ENCODE measurements at places on chromosomes 1 and 21.

- DNase-seq, result no peak
These were observed 501.5 kb downstream of the KIF26B start for GRCh38 chr1:245656189-245656717.

DNA sequence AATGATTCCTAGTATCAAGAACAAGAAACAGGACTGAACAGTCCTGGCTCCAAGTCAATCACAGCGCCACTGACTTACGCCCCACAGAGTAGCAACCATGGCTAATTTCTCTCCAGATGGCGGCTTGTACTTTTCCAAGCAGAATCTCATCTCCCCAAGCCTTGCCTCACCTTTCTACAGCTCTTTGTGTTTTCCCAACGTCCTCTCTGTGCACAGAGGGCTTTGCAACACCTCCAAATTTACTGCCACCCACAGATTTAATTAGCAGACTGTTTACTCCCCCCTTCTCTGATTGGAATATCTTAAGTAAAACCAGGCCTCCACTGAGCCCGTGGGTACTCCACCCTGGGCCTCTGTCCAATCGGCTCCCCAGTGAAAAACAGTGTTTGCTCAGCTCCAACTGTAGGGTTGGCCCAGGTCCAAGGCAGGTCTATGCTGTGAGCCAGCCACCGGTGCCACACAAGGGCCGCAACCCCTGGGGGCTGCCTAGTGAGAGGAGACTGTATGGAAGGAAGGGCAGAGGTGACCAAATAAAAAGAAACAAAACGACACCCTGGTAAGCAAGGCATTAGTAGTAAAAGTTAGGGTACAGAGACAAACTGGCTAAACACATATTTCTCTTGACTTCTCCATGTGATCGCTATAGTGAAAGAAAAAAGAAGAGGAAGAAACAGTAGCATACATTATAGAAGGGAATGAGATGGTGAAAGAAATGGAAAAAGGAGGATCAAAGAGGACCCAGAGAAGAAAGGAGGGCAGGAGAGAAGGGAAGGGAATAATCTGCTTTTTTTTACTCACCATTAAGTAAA, 128.4 kb upstream of the SOD1 start:
- DNase-seq, result peak; percentile 9

- no peak for DNase-seq
These were observed 114.4 kb upstream of the TNR start for GRCh38 chr1:175857756-175858155.

DNA sequence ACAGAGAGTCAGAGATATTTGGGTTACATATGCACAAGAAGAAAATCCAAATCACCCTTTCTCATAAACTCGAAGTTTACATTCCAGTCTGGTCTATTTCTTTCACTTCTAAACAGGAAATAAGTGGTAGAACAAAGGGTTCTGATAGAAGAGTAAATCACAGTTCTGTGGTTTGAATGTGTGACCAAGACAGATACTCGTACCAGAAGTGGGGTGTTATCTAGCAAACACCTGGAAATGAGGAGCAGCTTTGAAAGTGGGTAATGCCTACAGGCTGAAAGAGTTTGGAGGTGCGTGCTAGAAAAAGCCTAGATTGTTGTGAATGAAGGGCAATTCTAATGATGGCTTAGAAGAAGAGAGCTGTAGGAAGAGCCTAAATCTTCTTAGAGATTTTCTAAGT, 74.7 kb downstream of the FH start:
- DNase-seq, result no peak

- no peak for DNase-seq
These were observed 103.4 kb downstream of the DHRS3 start for GRCh38 chr1:12514590-12514989.

GRCh38 chr1:81298266-81298665, 502.5 kb upstream of the ADGRL2 start:
- DNase-seq, result no peak
